ENCODE measurements at places on chromosomes 12 and 14. TPM values are rescaled to one million over a fixed set of nuclear protein-coding genes. Genes with fewer than 3 reads are reported as not detected.

DNA sequence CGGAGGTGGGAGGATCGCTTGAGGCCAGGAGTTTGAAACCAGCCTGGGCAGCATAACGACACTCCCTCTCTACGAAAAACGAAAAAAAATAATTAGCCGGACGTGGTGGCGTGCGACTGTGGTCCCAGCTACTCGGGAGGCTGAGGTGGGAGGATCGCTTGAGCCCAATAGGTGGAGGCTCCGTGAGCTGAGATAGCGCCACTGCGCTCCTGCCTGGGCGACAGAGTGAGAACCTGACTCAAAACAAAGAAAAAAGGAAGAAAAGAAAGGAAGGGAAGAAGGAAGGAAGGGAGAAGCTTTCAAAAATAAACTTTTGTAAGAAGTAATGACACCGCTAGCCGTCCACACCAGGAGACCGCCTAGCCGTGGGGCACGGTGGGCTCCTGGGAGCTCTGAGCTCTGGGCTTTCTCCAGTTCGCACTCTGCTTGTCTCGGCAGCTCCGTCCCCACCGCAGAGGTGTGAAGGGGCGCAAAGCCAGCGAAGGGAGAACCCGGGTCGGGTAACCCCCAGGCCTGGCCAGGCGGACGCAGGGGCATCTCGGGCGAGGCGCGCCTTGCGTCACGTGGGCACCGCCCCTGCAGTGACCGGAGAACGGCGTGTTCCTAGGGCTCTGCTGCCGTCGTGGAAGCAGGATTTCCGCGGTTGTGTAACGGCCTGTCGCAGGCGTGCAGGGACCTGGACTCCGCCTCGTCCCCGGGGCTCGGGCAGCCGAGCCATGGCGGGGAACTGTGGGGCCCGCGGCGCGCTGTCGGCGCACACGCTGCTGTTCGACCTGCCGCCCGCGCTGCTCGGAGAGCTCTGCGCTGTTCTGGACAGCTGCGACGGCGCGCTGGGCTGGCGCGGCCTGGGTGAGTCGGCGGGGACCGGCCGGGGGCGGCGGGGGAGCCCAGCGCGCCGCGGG, at the start of gene IRAK3:
Gene IRAK3, plus strand, starts transcription at position 631 of the 902 bp plus-strand sequence. Its CDS starts 86 bp downstream, at position 717.
- no peak within 1 kb of the TSS for H3K27ac ChIP-seq
- H3K36me3 ChIP-seq, result no peaks in the 10 kb centered on the region
- no peaks in the 10 kb centered on the region for H3K27me3 ChIP-seq
- no peaks in the 10 kb centered on the region for H3K4me1 ChIP-seq
- peak; percentile 69 for DNase-seq
- H3K4me3 ChIP-seq, result peak within 1 kb of the TSS; percentile 46

GRCh38 chr12:22700106-22700505, 75.1 kb downstream of the ETNK1 start:
- DNase-seq, result no peak
- no peaks in the 10 kb centered on the region for H3K4me1 ChIP-seq
- H3K36me3 ChIP-seq, result no peaks in the 10 kb centered on the region
- no peaks in the 10 kb centered on the region for H3K27me3 ChIP-seq
- H3K27ac ChIP-seq, result no peak overlapping the region

- no peaks in the 10 kb centered on the region for H3K4me1 ChIP-seq
- peak overlapping the region; percentile 53 for H3K4me3 ChIP-seq
- no peak for DNase-seq
- no peaks in the 10 kb centered on the region for H3K36me3 ChIP-seq
- H3K27ac ChIP-seq, result peak overlapping the region; percentile 80
Measured at GRCh38 chr14:21098892-21099595, 589 bp upstream of the ZNF219 start.

Gene AGAP2
- 3.0 TPM for polyA plus RNA-seq

DNA sequence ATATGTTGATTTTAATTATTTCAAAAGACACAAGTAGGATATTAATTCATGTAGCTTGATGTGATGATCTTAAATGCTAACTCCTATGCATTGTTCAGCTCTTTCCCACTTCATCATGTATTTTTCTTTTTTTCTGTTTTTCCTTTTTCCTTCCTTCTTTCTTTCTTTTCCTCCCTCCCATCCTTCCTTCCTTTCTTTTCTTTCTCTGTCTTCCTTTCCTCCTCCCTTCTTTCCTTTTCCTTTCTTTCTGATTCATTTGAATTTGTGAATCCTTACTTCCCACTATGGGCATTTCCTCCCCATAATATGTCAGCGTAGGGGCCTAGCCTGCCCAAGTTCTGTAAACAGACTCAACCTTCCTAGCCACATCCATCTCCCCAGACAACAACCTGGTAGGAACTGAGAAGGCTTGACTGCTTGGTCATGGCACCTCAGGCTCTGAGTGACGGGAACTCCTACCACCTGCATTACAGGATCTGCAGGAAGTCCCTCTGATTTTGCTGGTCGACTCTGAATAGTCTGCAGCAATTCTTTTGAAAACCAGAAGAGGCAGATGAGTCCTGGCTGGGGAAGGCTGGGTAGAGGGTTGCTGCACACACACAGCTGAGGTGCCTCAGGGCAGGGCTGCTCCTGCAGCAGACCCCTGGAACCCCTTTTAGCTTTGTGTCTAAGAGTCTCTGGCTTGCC, 33.4 kb upstream of the BHLHE41 start:
- no peak overlapping the region for H3K27ac ChIP-seq
- no peaks in the 10 kb centered on the region for H3K36me3 ChIP-seq
- no peak overlapping the region for H3K4me3 ChIP-seq
- H3K27me3 ChIP-seq, result no peaks in the 10 kb centered on the region
- H3K4me1 ChIP-seq, result peaks cover 19% of the 10 kb centered on the region

DNA sequence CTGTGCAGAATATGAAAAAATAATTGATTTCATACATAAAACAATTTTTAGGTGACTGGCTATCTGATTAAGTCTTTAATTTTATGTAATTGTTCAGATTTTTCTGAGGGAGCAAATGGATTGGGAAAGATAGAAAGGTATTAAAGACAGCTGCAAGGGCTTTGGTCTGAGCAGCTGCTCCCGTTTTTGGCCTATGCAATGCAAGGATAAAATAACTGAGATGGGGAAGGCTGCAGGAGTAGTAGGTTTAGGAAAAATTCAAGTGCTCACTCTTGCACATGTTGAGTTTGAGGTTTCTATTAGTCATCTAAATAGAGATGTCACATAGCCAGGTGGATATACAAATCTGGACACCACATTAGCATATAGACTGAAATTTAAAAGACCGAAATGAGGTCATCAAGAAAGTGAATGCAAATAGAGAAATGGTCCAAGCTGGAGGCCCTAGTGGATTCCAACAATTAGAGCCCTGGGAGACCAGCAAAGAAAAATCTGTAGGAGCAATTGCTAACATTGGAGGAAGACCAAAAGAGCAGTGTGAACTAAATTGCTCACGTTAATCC, 144.0 kb downstream of the PPFIA2 start:
- no peak for DNase-seq
- no peak overlapping the region for H3K4me3 ChIP-seq
- H3K27ac ChIP-seq, result no peak overlapping the region

Gene HCAR1
- not detected for polyA plus RNA-seq

Gene LRTM2
- not detected for polyA plus RNA-seq

Gene ANKS1B
- 2.1 TPM for polyA plus RNA-seq

Gene BMP4
- polyA plus RNA-seq, result 1.9 TPM

DNA sequence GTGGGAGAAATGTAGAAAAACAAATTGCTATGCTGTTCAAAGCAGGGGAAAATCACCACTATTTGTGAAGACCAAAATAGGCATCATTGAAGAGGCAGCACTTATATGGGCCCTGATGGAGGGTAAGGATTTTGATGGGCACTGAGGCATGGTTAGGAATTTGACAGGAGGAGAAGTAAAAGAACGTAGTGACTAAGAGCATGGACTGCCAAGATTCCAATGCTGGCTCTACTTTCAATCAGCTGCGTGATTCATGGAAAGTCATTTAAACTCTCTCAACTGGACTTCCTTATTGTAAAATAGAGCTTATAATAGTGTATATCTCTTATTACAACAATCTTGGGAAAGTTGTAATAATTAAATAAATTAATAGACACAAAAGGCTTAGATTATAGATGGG, 267.7 kb upstream of the G2E3 start:
- no peak for DNase-seq
- H3K4me1 ChIP-seq, result no peaks in the 10 kb centered on the region
- H3K27ac ChIP-seq, result no peak overlapping the region
- H3K27me3 ChIP-seq, result no peaks in the 10 kb centered on the region

DNA sequence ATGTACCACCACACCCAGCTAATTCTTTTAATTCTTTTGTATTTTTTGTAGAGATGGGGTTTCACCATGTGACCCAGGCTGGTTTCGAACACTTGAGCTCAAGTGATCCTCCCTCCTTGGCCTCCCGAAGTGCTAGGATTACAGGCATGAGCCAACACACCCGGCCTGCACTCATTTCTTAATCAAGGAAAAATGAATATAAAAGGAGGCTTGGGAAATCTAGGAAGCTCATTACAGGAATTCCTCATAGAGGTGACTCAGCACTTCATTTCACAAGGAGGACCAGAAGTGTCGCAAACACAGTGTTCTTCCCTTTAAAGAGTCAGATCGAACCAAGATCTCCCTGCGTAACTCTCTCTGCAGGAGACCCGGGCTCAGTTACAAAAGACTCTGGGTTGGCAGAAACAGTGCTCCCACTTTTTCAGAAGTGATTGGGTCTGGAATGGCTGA, 30.3 kb downstream of the NFKBIA start:
- no peaks in the 10 kb centered on the region for H3K27me3 ChIP-seq
- no peak overlapping the region for H3K4me3 ChIP-seq
- H3K36me3 ChIP-seq, result no peaks in the 10 kb centered on the region
- no peak overlapping the region for H3K27ac ChIP-seq

- H3K36me3 ChIP-seq, result no peaks in the 10 kb centered on the region
- H3K27me3 ChIP-seq, result no peaks in the 10 kb centered on the region
- no peak overlapping the region for H3K27ac ChIP-seq
- no peaks in the 10 kb centered on the region for H3K4me1 ChIP-seq
- no peak overlapping the region for H3K4me3 ChIP-seq
Measured at GRCh38 chr12:67816269-67816668, 167.7 kb downstream of the DYRK2 start.

DNA sequence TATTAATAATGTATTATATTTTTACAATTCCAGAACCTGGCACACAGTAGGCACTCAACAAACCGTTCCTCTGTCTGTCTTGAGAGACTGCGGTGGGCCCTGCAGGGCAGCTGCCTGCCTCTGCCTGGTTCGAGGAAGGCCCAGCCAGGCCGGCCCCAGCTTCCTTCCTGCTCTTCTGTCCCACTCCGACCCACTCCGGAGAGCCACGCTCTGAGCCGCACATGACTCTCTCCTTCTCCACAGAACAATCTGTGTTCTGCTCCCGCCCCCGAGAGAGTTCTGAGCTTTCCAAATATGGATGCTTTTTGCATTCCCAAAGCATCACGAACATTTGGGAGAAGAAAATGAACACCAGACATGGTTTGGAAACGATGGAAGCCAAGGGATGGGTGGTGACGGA, 57.3 kb downstream of the TTC7B start:
- peak overlapping the region; percentile 75 for H3K27ac ChIP-seq
- H3K4me3 ChIP-seq, result peak overlapping the region; percentile 37
- DNase-seq, result peak; percentile 46
- no peaks in the 10 kb centered on the region for H3K4me1 ChIP-seq
- H3K27me3 ChIP-seq, result no peaks in the 10 kb centered on the region
- no peaks in the 10 kb centered on the region for H3K36me3 ChIP-seq

DNA sequence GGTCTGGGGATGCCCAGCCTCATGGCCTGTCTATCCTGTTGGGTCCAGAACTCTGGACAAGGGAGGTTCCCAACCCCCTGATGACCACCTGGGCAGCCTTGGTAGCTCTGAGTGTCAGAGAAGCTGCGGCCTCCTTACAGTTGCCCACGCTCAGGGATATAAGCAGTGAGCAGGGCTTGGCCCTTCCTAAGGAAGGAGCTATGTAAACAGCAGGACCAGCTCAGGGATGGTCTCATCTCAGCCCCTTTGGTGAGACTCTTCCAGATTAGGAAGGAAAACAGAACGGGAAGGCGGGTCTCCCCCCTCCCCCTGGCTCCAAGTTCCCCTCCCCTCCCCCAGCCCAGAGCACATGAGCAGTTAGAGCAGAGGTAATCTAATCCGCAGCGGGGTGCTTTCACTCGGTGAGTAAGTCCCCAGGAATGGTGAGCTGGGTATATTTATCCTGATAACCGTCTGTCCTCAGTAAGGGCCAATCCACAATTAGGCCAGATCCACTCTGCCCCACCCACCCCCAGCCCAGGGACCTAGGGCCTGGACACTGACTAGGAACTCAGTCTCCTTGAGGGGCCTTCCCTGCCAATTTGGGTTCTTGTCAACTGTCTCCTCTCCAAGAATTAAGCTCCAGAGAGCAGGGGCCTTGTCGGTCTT, 29.5 kb upstream of the RPLP0 start:
- H3K4me3 ChIP-seq, result no peak overlapping the region
- no peaks in the 10 kb centered on the region for H3K27me3 ChIP-seq
- peaks cover 48% of the 10 kb centered on the region for H3K4me1 ChIP-seq
- peak overlapping the region; percentile 77 for H3K27ac ChIP-seq
- H3K36me3 ChIP-seq, result no peaks in the 10 kb centered on the region
- DNase-seq, result no peak

DNA sequence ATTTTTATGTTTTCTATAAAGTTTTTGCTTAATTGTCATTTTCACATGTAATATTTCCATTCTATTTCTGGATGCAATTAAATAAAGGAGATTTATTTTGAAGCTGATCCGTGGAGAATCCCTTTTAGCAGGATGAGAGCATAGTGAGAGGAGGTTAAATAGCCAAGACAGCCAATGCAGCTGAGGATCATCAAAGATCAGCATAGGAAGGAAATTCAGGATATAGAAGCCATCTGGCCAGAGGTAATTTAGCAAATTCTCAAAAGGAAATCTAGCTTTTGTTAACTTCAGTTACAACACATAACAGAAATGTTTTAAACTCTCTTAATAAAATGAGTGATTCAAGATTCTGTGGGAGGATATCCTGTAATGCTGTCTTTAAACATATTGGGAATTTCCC, 122.8 kb upstream of the PDE3A start:
- H3K4me3 ChIP-seq, result no peak overlapping the region
- H3K36me3 ChIP-seq, result no peaks in the 10 kb centered on the region
- no peak overlapping the region for H3K27ac ChIP-seq
- H3K4me1 ChIP-seq, result no peaks in the 10 kb centered on the region
- DNase-seq, result no peak
- H3K27me3 ChIP-seq, result no peaks in the 10 kb centered on the region

DNA sequence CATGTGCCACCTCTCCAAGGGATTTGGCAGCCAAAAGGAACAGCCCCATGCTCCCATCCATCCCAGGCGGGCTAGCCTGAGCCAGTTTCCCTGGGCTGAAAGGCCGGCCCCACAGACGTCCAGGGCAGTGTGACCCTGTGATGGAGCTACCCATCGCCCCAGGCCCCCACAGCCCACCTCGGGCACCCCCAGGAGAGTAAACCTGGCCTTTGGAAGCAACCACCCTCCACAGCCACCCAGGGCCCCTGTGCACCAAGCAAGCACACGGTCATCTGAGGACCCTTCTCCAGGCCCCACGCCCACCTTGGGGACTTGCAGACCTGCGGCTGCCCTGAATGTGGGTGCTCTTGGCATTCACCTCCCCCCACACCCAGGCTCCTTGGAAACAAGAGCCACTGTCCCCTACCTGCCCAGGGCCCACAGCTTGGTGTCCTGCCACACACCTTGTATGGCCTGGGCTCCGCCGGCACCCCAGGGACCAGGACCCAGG, 8.4 kb downstream of the AHNAK2 start:
- no peaks in the 10 kb centered on the region for H3K36me3 ChIP-seq
- no peaks in the 10 kb centered on the region for H3K27me3 ChIP-seq
- DNase-seq, result peak; percentile 58
- H3K4me1 ChIP-seq, result peaks cover 24% of the 10 kb centered on the region
- H3K4me3 ChIP-seq, result no peak overlapping the region
- no peak overlapping the region for H3K27ac ChIP-seq

Gene CABP1
- 3.3 TPM for polyA plus RNA-seq

All from pancreas (tissue), 10 donors.